ENCODE measurements at places on chromosomes 4 and X.

- DNase-seq: no peak
Observed at GRCh38 chrX:94430091-94430490, 756.1 kb downstream of the FAM133A start.

DNA sequence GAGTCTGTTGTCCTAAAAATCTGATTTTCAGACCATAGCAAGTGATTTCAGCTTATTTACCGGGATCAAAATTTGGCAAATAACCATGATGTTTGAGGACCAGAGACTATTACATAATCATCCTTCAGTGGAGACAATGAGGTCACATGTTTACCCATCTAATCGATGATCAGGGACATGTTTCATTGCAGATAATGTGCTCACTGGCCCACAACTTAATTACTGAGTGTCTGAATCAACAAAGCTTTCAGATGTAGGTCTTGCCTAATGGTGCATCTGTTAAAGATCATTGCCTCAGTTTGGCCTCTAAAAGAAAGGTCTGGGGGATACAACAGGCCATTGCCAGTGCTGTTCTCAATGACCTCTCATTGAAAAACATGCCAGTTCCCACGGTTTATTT is 42.8 kb upstream of the KLHL34 start:
- DNase-seq: no peak

- no peak for DNase-seq
Observed at GRCh38 chr4:62320612-62321011, 1120.5 kb downstream of the ADGRL3 start.

DNA sequence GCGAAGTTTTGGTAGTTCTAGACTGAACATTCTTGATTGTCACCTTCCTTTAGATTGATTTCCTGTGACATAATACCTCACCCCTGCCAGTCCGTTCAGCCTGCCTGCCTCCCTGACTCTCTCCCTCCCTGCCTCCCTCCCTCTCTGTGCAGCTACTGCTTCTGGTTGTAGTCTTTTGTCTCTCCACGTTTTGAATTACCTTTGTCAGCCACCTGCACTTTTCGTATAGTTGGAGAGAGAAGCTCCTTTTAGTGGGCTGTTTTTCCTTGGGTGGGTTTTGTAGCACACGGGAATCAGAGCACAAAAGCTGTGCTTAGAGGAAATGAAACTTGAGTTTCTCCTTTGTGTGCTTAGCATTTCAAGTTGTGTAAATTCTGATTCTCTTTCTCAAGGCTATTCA is 32.6 kb upstream of the MSMO1 start:
- DNase-seq: no peak

GRCh38 chr4:143437937-143438336 is 75.6 kb upstream of the SMARCA5 start:
- no peak for DNase-seq

GRCh38 chr4:25949173-25949748 is 35.2 kb downstream of the SMIM20 start:
- no peak for DNase-seq

DNA sequence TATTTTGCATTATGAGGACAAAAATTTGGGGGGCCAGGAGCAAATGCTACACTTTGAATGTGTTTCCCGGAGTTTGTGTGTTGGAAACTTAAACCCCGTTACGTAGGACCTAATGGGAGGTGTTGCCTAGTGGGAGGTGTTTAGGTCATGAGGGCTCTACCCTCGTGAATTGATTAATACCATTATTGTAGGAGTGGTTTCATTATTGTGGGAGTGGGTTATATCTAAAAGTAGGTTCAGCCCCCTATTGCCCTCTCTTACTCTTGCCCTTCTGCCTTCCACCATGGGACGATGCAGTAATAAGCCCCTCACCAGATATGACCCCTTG is 15.5 kb downstream of the UBA6 start:
- DNase-seq: no peak

GRCh38 chrX:19005909-19006308 is 22.0 kb upstream of the PHKA2 start:
- no peak for DNase-seq

GRCh38 chr4:179130122-179130714 is 1688.0 kb upstream of the AGA start:
- DNase-seq: no peak

DNA sequence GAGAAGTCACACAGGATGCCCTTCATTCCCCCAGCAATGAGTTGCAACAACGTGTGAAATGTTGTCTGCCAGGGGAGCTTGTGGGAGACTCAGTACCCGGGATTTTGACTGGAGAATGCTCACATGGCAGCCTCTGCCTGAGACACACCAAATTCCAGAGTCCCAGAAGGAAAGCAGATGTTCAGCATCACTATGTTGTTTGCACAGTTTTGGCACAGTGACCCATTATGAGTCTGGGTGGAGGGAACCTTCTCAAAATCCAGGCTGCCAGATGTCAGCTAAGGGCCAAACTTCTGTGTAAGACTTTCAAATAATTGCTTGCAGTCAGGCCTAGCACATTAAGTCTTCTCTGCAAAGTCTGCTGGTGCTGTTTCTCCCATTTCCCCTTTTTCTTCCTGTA is 1029.7 kb upstream of the TENM3 start:
- DNase-seq: no peak

DNA sequence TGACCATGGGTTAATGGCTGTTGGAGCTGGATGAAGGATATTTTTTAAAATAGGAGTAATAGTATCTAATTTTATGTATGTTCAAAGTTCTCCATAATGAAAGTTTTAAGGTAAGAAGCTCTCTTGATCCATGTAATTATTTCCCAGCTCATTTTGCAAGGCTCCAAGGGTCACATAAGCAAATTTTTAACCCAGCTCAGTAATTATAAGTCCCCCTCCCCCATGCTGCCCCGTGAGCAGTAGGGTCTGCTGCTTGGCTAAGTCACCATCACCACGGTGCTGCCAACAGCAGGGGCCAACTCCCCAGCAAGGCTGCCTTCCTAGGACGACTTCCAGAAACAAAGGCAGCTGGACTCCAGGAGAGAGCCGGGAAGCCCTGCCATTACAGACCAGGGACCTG is 340.0 kb downstream of the FBXW7 start:
- no peak for DNase-seq

All from left lung (tissue), 14 donors.